A549 (cell line): ENCODE measurements at places on chromosomes 4 and X.

DNA sequence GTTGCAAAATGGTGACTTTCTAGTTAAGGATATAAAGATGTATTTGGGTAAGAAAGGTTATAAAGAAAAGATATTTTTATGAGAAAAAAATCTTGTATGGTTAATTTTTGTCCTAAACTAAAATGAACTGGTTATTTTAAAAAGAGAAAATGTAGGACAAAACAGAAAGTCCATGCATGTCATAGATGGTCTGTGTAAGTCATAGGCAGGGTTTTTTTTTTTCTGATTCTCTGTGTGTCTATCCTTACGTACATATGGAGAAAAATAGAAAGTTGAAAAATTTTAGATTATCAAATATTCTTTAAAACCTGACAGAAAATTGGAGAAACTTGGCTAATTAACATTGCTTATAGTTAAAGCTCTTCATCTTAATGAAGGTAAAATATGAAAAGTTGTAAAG, 493.4 kb downstream of the IQCM start:
- DNase-seq, result no peak

- no peak for DNase-seq
Measured at GRCh38 chr4:4712800-4713528, 146.5 kb upstream of the MSX1 start.

- no peak for DNase-seq
Measured at GRCh38 chrX:9835585-9836210, 49.5 kb downstream of the SHROOM2 start.

- no peak for DNase-seq
Measured at GRCh38 chrX:19291086-19291485, 52.6 kb upstream of the PDHA1 start.

GRCh38 chr4:163564221-163564720, 69.8 kb downstream of the TMA16 start:
- no peak for DNase-seq
